GM03348 (cell line): ENCODE measurements at places on chromosomes 4 and X.

GRCh38 chr4:87268411-87268810 lies 48.0 kb upstream of the KLHL8 start:
- no peak for DNase-seq

- no peak for DNase-seq
Observed at GRCh38 chr4:40729555-40729954, 20.2 kb upstream of the NSUN7 start.

- no peak for DNase-seq
Observed at GRCh38 chr4:181323061-181323460, 920.1 kb upstream of the TENM3 start.

DNA sequence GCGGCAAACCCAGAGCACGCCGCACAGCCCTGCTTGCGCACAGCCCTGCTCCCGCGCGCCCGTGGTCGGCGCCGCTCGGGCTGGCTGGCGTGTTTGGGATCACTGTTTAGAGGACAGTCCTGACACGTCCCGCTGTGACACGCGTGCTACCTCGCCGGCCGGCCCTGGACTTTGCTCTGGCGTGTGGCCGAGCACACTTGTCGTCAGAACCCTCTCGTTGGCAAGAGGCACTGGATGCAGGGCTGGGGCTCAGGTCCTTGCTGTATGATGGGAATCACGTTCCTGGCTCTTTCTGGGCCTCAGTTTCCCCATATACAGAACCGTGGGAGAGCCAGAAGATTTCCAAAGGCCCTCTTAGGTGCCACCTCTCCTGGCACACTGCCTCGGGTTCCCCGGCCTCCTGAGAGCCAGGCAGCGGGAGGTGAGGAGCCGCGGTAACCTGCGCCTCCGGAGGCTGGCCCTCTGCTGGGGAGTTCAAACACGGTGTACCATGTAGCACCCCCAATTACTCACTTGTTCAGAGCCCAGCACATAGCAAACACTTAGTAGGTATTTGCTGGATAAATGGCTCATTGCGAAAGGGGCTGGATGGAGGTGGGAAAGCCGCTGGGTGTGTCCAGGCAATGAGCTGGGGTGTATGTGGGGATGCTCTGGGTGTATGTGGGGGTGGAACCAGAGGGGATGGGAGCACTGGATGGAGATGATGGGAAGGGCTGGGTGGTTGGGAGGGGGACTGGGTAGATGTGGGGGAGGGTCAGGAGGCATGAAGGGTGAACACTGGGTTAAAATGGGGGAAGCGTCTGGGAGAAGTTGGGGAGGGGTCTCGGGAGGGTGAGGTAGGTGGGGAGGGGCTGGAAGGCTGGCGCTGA lies 76.6 kb downstream of the HTRA3 start:
- DNase-seq, result no peak

- DNase-seq, result no peak
Observed at GRCh38 chrX:29659911-29660310, 555.5 kb upstream of the MAGEB2 start.

- peak; percentile 20 for DNase-seq
Observed at GRCh38 chr4:122099896-122100295, 52.2 kb upstream of the BLTP1 start.

- DNase-seq, result no peak
Observed at GRCh38 chrX:40007756-40008705, 89.7 kb downstream of the BCOR start.

DNA sequence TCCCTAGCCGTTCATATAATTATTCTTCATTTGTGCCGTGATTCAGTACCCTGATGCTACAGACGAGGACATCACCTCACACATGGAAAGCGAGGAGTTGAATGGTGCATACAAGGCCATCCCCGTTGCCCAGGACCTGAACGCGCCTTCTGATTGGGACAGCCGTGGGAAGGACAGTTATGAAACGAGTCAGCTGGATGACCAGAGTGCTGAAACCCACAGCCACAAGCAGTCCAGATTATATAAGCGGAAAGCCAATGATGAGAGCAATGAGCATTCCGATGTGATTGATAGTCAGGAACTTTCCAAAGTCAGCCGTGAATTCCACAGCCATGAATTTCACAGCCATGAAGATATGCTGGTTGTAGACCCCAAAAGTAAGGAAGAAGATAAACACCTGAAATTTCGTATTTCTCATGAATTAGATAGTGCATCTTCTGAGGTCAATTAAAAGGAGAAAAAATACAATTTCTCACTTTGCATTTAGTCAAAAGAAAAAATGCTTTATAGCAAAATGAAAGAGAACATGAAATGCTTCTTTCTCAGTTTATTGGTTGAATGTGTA lies 7.0 kb downstream of the SPP1 start:
- no peak for DNase-seq
